ENCODE measurements at places on chromosomes 3 and 15.
A peak's percentile ranks its signal among the peaks of the same experiment; 100 is the strongest.

- DNase-seq: no peak
These were observed 69.1 kb downstream of the SSUH2 start for GRCh38 chr3:8575364-8576104.

- peak; percentile 41 for DNase-seq
These were observed 29.1 kb downstream of the CRYGS start for GRCh38 chr3:186515125-186515524.

GRCh38 chr3:40336511-40337135 lies 27.1 kb downstream of the EIF1B start:
- no peak for DNase-seq

- no peak for DNase-seq
These were observed 14.9 kb downstream of the MINDY4B start for GRCh38 chr3:150890295-150890694.

DNA sequence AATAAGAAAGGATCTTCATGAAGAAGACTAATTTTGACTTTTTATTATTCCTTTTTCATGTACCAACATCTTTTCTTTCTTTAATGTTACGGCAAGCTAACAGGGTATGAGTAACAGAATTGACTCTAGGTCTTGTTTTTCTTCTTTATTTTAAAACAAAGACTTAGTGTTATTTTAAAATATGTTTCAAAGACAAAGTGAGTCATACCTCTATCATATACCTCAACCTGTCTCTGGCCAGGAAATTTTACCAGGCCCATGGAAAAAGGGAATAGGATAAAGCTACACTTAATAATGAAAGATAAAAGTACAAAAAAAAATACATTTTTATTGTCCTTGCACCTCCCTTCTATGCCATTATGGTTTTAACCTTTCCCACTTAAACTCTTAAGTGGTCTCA lies 57.4 kb downstream of the ZNF148 start:
- DNase-seq: no peak

DNA sequence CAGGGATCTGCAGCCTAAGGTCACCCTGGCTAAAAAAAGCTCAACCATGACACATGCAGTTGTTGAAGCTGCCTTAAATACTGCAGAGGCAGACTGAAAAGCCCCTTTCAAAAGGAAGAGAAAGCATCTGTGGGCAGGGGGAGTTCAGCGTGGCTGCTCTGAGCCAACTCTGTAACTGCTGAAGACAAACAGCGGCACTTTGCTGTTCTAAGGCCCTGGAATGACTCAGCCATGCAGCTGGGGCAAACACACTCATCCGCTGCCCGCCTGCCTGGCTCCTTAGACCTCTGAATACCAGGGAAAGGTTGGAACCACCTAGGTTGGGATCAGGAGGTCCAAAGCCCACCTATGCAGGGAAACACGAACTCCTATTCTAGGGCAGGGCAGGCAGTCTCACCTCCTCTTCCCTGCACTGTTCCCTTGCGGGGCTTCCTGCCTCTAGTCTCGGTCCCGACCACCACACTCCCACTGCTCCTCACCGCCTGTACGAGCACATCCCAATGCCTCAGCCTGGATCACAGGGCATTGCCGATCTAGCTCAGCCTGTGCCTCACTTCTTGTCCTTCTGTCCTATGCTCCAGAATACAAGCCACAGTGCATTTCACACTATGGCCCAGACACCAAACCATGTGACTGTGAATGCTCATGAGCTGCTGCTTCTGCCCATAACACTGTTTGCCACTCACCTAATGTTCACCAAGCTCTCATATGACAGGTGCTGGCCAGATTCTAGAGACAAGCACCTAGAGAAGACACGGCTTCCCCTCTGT lies 6.6 kb upstream of the MUSTN1 start:
- no peak for DNase-seq

DNA sequence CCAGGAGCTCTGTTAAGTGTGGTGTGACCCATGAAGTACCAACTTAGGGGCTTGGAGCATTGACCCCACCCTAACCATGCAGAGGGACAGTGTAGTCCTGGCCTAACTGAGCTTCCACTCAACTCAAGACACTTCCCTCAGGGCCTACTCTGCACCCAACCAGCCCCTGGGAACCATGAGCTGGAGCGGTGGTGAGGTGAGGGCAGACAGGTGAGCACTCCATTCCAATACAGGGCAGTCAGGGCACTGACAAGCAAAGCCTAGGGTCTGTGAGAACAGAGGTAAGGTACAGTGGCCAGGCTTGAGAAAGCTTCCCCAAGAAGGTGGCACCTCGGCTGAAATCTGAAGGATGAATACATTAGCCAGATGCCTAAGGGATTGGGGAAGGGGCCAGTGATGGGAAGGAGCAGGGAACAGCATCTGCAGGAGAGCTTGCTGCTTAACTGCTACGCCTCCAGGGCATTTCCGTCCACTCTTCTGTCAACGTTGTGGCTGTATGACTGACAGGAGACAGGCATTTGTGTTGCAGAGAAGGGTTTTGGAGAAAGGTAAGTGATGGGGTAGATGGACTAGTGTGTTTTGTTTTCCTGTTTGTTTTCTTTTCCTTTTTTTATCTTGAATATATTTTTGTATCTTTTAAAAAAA lies 243.5 kb upstream of the TRIM42 start:
- no peak for DNase-seq

DNA sequence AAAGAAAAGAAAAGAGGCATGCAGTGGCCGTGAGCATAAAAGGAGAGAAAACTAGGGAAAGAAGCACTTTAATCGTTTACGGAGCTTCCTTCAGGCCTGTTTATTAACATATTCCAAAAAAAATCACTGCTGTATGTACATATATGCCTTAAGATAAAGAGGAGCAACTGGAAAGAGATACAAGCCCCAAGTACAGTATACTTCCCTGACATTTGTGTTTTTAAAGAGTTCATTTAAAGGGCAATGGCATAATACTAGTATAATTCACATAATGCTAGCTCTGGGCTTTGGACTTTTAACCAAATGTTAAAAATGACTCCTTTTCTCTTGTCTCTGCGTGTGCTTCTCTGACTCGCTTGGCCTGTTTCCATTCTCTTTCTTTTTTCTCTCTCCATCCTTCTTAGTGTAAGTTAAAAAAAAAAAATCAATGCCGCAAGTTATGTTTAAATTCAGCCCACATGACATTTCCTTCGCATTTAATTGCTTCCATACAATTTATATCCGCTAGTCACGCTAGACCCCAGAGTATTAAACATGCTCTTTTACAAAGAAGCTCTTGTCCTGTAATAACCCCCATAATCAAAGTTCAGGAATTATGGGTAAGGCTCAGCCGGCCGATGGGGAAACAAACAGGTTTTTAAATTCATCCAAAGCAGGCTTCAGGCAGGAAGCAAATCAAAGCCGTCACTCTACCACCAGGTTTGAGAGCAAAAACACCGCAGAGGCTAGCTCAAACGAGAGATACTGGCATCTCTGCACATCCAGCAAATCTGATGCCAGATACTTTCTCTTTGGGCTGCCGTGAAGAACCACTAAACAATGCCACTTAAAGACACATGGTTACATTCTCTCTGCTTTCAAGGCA lies 19.4 kb downstream of the WWTR1 start:
- no peak for DNase-seq

DNA sequence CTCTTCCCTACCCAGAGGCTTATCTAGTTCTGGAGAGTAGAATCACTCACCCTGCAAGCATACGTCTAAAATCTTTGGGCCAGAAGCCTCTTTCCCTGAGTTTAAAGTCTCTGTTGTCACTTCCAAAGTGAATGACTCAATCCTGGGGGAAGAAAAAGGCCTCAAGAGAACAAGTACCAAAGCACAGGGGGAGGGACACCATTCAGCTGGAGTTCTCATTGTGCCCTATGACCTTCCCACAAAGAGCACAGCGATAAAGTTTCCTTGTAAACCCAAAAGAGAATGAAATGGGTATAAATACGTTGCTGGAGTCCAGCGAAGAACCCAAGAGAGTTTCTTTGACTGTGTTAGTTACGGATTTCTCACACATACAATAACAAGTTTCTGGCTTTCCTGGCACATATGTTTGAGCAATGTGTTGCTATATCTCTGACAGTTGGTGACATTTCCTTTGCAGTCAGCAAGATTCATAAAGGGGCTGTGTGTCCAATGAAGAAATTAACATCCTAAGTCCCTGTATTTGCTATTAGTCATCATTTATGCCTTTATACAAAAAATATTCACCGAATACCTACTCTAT lies 107.3 kb upstream of the PTPRG start:
- DNase-seq: no peak

DNA sequence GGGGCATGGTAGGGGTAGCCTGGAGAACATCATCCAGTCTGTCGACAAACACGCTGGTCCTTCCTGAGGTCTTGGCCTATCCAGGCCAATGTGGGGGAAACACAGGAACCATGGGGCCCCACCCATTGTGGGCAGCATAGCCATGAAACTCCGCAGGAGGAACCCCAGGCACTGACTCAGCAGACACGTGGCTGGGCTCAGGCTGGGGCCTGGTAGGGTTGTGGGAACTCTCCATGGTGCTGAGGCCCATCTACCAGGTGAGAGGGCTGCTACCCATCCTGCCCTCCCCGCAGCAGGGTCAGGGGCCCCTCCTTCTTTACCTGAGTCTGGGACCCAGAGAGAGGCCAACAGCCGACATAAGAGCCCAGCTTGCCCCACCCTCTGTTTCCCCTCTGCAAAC lies 22.6 kb upstream of the CACNA2D2 start:
- peak; percentile 35 for DNase-seq

DNA sequence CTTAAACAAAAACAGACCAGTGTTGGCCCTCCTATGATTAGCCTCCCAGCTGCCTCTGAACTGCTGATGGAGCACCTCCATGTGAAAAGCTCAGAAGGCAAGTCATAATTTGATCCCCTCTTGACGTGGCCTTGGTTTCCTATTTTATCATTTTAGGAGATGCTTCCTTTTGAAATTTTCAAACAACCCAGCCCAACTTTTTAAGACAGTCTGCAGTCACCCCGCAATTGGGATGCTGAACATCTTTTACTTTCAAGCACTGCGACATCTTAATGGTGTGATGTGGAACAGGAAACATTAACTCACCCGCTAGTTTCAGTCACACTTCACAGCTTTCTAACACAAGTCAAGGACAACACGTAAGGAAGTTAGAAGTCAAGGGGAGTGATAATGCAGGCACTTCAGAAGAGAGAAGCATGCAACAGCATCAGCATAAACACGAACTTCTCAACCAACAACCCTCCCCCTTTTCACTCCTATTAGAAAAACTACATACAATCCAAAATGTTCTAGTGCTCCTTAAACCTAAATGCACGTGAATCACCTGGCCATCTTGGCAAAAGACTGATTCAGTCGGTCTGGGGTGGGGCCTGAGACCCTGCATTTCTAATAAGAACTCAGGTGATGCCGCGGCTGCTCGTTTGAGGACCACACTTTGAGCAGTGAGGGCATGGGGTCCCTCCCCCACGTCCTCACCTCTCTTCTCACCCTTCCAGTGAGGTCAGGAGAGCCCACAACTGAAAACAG lies 161.5 kb downstream of the FOXP1 start:
- DNase-seq: peak; percentile 66

GRCh38 chr3:4425055-4425454 lies 42.0 kb downstream of the SUMF1 start:
- DNase-seq: no peak

DNA sequence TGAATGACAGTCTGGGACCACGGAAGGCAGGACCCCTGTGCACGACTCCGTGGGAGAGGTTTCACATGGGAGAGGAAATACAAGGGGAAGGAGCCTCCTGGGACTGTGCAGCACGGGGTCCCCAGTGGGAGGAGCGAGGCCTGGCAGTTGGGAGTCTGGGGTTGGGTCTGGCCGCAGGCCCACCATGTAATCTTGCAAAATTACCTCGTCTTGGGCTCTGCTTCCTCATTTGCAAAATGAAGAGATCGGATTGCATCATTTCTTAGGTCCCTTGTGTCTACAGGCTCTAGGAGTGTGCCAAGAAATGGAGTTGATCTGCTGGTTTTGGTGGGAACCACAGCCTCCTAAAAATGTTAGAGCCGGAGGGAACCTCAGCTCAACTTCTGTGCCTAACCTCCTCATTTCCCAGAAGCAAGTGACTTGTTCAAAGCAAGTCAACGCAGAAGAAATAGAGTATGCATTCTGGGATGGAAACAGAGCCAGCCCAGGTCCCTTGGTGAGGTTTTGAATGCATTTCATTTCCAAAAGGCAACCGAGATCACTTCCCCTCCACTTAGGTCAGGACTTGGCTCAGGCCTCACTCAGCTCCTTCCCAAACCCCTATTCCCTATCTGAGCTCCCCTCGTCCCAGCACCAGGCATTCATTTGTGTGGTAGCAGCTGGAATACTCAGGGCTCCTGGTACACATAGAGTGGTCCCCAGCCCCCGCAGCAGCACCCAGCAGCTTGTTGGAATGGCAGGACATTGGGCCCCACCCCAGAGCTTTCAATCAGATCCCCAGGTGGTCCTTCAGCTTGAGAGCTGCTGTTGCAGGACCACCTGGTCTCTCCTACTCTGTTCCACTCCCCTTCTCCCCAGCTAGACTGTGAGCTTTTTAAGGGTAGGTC lies 267.7 kb downstream of the XXYLT1 start:
- DNase-seq: no peak

GRCh38 chr15:78035321-78035751 lies 42.2 kb downstream of the TBC1D2B start:
- DNase-seq: peak; percentile 51

- DNase-seq: no peak
These were observed 262.5 kb upstream of the TGFBR2 start for GRCh38 chr3:30343861-30344260.

GRCh38 chr3:196354132-196354531 lies 15.9 kb upstream of the TM4SF19 start:
- no peak for DNase-seq

- DNase-seq: no peak
These were observed 30.1 kb upstream of the FGD5 start for GRCh38 chr3:14788644-14789043.

DNA sequence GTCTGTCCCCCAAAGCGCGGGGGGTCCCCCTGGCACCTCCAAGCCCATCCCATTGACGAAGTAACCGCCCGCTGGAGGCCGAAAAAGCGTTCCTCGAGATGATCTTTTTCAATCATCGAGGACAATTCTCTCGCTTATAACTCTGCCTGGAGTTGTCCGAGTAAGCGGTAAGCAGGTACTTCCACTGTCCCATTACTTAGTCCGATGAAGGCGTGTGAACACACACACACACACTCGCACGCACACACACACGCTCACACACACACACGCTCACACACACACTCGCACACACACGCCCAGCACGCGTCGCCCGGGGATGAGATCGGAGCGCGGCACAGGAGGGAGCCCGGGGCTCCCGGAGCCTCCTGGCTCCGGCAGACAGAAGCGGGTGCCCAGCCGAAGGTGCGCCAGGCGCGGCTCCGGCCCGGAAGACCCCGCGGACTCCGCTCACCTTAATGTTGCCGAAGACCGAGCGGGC lies 430 bp downstream of the SLCO2A1 start:
- no peak for DNase-seq

- DNase-seq: no peak
These were observed 331.0 kb downstream of the CGGBP1 start for GRCh38 chr3:87727783-87728182.

- DNase-seq: no peak
These were observed 1180.6 kb upstream of the GBE1 start for GRCh38 chr3:82942041-82942440.

GRCh38 chr3:151183265-151183671 lies 19.7 kb downstream of the GPR171 start:
- peak; percentile 35 for DNase-seq

- no peak for DNase-seq
These were observed 5.4 kb downstream of the TARS3 start for GRCh38 chr15:101718896-101719295.

- DNase-seq: no peak
These were observed 353.6 kb downstream of the CNTN4 start for GRCh38 chr3:2452249-2452648.

- no peak for DNase-seq
These were observed 6.0 kb upstream of the CCR8 start for GRCh38 chr3:39323494-39323893.
